ENCODE measurements at places on chromosomes 3 and 15.

DNA sequence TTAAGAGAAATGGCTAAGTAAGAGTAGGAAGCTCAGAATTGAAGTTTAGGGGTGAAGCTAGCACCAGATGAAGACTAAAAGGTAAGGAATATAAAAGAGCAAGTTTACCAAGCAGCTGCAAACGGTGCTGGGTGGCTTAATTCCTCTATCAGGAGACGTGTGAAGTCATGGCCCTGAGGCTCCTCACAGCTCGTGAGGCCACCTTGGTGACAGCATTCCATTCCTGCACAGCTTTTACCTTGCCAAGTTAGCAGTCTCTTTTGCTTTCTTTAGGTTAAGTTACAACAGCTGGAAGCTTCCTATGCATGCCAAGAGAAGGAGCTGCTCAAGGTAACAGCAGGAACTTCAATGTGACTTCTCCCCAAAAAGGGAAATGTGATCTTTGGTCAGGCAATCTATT is 6.4 kb downstream of the TMCO5A start:
- no peak for DNase-seq

DNA sequence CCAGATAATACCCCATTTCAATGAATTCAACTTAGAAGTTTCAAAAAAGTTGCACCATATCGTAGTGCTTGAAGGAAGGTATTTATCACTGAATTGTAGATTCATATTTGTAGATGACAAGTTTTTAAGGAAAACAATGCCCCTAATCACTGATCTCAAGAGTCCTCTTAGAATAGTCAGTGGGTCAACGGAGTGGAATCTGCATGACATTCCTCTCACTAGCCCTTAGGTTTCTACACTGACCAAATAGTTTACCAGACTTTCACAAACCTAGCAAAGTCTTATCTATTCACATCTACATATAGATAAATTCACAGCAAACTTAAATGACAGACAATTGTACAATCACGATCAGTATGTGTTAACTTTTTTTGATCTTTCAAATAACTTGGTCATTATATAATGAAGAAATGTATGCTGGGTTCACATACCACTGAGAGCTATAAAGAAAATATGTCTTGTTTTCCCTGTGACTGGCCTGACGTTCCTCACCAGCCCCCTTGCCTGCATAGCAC is 35.7 kb upstream of the PHLDB2 start:
- DNase-seq = no peak

- DNase-seq = no peak
Observed at GRCh38 chr3:62771331-62772072, 103.7 kb downstream of the CADPS start.

- no peak for DNase-seq
Observed at GRCh38 chr3:191216510-191216909, 17.5 kb downstream of the OSTN start.

DNA sequence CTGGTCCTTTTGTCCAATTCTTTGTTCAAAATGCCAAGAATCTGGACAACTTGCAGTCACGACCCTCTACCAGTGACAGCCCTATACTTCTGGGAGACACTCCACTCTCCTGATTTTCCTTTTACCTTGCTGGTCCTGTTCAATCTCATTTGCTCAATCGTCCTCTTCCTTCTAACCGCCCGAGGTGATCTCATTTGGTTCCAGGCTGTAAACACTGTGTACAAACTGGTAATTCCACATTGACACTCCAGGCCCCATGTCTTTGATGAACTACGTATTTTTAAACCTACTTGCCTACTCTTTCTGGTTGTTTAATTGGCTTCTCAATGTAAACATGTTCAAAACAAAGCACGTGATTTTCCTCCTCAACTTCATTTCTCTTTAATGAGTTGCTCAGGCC is 23.7 kb upstream of the C3orf49 start:
- DNase-seq = peak; percentile 11

GRCh38 chr3:104909198-104909597 is 457.5 kb upstream of the ALCAM start:
- DNase-seq = peak; percentile 81

- no peak for DNase-seq
Observed at GRCh38 chr3:72013084-72013483, 228.1 kb upstream of the PROK2 start.

DNA sequence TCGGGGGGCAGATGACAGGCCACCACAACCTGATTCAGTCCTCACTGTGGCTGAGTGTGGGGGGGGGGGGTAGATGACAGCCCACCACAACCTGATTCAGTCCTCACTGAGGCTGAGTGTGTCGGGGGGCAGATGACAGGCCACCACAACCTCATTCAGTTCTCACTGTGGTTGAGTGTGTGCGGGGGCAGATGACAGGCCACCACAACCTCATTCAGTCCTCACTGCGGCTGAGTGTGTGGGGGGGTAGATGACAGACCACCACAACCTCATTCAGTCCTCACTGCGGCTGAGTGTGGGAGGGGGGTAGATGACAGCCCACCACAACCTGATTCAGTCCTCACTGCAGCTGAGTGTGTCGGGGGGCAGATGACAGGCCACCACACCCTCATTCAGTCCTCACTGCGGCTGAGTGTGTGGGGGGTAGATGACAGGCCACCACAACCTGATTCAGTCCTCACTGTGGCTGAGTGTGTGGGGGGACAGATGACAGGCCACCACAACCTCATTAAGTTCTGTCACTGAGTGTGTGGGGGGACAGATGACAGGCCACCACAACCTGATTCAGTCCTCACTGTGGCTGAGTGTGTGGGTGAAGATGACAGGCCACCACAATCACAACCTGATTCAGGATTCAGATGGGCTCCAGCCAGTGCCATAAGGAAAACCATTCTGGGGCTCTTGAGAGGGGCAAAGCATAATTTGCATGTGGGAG is 16.9 kb downstream of the ZNF717 start:
- DNase-seq = no peak

GRCh38 chr15:94398001-94398400 is 166.6 kb downstream of the MCTP2 start:
- no peak for DNase-seq

DNA sequence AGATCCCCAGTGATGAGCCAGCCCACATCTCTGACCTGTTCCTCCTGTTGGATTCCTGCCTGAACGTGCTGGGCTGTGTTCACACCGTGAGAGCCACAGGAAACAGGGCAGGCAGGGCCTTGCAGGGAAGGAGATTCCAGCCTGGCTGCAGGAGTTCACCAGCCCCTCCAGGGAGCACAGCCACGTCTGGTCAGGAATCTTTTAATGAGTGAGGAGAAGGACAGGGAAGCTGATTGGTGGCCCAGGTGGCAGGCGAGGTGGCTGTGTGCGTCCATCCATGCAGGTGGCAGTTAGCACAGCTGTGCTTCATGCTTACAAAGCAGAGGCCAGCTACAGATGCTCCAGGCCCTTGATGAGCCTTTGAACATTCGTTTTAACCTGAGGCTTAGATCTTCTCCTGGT is 10.5 kb downstream of the LRRK1 start:
- peak; percentile 86 for DNase-seq

DNA sequence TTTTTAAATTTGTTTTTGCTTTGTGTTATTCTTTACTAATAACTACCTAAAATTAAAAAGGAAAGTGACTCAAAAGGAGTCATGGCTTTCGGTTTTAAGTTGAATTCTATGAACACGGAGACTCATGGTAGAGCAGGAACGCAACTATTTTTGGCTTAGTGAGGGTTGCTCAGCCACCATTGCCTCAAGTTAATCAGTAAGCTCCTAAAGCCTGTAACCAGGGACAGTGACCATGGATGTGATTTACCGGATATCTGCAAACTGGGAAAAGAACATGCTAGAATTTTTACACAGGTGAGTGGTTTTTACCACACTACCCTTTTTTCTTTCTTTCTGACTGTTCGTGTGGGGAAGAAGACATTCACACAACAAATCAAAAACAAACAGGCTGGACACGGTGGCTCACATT is 11.8 kb downstream of the SLC12A8 start:
- DNase-seq = no peak

- DNase-seq = no peak
Observed at GRCh38 chr3:2544212-2544611, 445.5 kb downstream of the CNTN4 start.

DNA sequence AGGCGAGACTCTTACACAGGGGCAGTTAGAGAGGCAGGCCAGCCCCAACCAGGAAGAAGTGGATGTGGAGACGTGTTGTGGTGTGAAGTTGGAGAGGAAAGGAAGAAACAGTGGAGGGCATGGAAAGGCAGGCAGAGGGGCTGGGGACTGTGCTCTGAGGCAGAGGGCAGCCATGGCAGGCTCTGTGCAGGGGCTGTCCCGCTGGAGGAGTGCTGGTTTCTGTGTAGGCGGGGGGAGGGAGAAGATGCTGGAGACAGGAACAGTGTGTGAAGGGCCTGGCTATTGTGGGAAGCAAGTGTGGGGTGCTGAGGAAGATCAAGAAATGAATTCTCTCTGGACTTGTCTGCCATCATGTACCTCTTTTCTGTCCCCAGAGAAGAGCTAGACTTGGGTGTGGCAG is 21.0 kb downstream of the SNAPC5 start:
- DNase-seq = no peak

GRCh38 chr3:2343031-2343682 is 244.5 kb downstream of the CNTN4 start:
- DNase-seq = no peak

DNA sequence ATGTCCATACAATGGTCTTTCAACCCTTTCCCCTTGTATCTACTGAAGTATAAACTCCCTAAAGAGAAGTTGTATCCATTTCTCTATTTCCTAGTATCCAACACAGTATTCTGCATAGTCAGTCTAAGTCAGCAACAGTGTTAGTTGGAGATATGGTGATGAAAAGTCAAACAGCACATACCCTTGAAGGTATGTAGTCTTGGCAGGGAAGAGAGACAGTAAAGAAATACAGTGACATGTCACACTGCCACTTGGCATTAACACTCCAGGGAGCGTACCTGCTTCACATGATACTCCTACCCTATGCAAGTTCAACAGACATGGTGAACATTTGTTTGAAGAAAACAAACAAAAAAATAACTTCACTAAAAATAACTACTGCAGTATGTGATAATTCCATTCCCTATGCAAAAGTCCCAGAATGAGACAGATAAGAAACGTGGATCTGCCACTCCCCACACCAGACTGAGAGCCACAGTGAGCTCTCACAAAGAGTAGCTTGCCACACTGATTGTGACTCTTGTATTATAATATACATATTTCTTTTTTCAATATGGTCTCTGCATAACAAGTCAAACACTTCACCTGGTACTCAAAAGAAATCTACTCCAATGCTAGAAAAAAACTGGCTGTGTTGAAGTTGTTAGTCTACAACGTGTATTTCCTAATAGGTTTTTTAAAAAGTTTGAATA is 5.9 kb downstream of the PDCD10 start:
- no peak for DNase-seq

- DNase-seq = no peak
Observed at GRCh38 chr3:80526153-80526552, 758.4 kb upstream of the ROBO1 start.

DNA sequence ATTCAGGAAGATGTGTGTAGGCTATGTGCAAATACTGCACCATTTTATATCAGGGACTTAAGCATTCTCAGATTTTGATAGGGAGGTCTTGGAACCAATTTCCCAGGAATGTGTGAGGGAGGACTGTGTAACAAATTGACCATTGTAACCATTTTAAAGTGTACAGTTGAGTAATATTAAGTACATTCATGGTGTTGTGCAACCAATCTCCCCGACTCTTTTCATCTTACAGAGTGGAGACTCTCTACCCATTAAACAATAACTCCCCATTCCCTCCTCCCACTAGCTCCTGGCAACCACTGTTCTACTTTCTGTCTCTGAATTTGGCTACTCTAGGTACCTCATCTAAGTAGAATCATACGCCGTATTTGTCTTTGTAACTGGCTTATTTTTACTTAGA is 5.1 kb downstream of the RCN2 start:
- DNase-seq = no peak

GRCh38 chr15:32646291-32646690 is 4.8 kb downstream of the SCG5 start:
- DNase-seq = no peak

DNA sequence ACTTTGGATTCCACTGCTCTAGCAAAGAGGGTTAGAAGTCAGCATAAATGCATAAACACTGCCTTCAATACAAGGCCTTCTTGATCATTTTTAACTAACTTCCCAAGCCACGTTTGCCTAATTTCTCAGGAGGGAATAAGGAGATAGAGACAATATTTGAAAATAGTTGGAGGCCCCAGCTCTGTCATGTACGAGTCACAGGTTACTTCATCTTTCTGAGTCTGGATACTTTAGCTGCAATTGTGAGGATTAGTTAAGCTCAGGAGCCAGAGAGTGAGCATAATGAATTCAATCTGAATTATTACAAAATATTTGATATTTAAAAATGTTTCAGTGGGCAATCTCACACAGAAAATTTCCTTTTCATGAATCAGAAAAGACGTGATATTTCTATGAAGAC is 298.9 kb downstream of the SHOX2 start:
- peak; percentile 20 for DNase-seq

DNA sequence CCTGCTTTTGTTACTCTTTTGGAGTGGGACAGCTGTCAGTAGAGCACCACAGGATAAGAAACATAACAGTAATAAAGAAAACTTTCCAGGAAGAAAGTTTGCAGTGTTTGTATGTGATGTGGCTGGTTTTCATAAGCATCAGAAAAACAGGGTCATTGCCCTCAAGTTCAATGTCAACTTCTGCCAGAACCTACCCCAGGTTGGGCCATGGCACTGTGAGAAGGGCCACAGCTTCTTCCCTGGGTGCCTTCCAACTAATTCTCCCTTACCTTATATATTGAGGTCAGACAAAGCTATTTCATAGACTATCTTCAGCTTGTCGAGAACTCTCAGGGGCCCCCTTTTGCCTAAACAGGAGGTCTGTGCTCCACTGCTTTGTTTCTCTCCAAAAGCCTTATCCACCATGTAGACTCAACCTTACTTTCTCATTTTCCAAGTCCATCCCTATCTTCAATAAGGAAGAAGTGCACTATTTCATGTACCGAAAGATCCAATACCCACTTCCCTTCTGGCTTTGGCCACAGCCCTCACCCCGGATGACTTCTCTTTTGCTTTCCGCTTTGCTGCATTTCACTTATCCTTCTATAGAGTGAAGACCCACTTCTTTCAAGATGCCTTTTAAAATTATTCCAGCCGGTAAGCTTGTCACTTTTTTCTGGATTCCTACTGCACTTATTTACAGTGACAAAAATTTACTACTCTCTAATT is 38.2 kb upstream of the PLCL2 start:
- no peak for DNase-seq

DNA sequence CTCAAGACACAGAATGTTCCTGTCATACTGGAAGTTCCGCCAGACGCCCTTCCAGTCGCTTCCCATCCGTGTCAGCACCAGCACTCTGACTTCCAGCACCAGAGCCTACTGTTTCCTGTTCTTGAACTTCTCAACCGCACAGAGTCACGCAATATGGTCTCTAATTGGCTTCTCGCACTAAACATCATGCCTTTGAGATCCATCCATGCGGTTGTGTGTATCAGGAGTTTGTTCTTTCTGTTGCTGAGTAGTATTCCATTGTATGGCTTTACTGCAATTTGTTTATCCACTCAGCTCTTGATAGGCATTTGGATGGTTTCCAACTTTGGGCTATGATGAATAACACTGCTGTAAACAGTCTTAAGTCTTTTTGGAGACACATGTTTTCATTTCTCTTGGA is 112.1 kb downstream of the LRRK1 start:
- peak; percentile 56 for DNase-seq

GRCh38 chr15:29805043-29805707 is 17.1 kb downstream of the TJP1 start:
- peak; percentile 60 for DNase-seq

GRCh38 chr3:14494279-14494972 is 45.7 kb downstream of the GRIP2 start:
- DNase-seq = no peak

GRCh38 chr3:52247409-52248164 is 2.0 kb downstream of the PPM1M start:
- no peak for DNase-seq

All from bronchial epithelial cell (primary cell).